AG04449 (cell line): ENCODE measurements at places on chromosomes 16 and 17.

DNA sequence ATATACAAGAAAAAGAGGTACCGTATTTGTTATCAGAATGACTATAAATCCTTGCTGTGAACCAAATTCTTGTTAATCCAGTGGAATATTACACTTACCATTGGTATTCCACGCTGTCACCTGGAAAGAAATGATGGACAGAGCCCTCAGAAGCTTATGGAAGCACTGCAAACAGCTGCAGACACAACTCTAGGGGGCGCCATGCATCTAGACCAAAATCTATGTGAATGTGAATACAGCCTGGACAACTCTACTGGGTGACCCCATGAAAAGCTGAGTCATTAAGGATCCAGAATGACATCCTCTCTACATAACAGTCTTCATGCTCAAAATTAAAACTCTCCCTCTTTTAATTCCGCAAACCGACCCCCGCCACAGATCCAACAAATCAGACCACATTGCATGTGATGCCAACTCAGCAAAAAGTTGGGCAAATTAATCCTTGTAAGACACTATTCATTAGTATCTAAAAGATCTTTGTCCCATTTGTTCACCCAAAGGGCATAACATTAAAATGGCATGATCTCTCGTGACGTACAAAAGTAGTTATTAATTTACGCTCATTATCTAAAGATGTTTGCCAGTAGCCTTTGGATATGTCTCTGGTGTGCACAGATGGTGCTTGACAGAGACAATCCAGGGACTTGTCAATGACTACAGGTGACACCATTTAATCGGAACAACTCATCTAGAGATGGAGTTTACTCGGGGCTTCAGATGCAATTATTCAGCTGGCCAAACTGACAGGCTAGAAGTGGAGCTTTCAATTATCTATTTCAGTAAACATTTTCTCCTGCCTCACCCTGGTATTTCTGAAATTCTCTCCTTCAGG, 552.7 kb upstream of the PSMD7 start:
- no peak for DNase-seq

GRCh38 chr17:42704837-42705494, 22.6 kb downstream of the CNTNAP1 start:
- no peak for DNase-seq

- no peak for DNase-seq
Observed at GRCh38 chr17:17075125-17075781, 33.0 kb downstream of the MPRIP start.

- DNase-seq, result no peak
Observed at GRCh38 chr16:57529391-57530103, 6.8 kb downstream of the CCDC102A start.

GRCh38 chr16:81837312-81837751, 58.2 kb downstream of the PLCG2 start:
- DNase-seq, result no peak

DNA sequence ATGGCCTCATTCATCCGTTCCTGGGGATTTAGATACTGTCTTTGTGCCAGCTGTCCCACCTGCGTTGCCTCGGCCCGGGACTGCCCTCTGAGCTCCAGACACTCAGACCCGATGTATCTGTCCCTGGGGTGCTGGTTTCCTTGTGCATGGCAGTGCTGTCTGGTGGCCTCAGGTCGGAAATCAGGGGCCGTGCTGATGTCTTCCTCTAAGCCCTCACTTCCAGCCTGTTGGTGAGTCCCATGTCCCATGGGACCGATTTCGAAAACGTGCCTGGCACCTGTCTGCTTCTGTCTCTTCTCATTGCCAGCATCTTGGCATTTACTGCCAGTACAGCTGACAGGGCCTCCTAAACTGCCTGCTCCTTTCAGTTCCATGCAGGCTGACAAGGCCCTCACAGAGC, 22.1 kb downstream of the NT5M start:
- DNase-seq, result no peak

GRCh38 chr16:9199311-9199710, 107.9 kb downstream of the HAPSTR1 start:
- DNase-seq, result no peak

DNA sequence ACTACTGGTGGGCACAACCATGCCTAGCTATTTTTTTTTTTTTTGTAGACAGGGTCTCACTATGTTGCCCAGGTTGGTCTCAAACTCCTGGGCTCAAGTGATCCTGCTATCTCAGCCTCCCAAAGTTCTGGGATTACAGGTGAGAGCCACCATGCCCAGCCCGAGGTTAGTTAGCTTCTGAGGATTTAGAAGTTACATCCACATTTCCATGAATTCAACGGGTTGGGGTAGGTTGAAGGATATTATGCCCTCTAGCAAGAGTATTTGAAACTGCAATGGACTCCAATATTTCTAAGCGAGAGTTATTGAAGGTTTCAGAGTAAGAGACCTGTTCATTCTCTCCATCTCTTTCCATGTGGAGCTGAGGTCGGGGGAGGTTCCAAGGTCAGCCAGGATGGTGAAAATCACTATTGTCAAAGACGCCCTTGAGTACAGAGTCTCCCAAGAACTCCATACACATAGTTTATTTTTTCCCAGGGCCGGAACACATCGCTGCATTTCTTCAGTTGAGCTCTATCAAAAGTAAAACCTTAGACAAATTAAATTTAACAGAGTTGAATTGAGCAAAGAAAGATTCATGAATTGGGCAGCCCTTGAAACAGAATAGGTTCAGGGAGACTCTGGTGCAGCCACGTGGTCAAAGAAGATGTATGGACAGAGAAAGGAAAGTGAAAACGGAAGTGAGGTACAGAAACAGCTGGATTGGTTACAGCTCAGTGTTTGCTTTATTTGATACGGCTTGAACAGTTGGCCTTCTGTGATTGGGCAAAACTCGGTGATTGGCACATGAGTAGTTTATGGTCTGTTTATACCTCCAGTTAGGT, 19.0 kb upstream of the ITPRIPL2 start:
- DNase-seq, result no peak

- DNase-seq, result no peak
Observed at GRCh38 chr17:76791053-76791980, 53.4 kb downstream of the MFSD11 start.

DNA sequence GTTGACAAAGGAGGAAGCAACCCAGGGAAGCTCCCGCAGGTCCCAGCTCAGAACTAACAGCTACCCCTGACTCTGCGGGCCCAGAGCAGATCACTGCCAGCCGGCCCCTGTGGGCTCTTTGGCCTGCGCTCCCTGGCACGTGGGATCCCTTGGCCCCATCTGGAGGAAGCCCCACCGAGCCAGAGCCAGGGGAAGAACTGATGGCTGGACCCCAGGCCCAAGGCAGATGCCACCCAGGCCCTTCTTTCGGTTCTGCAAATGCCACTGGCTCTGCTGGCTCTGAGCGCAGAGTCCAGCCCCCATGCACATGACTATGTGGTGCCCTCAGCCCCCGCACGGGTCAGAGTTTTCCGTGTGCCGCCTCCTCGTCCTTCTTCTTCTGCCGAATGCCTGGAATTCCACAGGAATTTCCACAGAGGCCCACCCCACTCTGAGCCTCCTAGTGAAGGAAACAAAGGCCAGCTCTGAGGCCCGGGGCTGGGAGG, 35.8 kb upstream of the SNN start:
- peak; percentile 57 for DNase-seq

DNA sequence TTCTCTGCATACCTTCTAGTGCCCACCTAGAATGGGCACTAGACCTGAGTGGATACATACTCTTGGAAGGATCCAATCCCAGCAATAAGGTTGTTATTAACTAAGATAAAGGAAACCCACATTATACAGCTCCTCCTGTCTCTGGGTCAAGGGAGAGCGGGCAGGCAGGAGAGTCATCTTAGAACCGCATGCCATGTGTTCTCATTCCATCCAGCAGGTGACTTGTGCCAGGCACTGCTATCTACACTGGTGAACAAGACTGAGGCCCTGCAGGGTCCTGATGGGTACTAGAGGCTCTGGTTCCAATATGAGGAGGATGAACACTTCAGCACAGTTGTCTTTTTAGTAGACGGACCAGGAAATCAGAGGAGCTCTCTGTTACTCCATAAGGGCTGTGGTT, 5.9 kb upstream of the CD300H start:
- DNase-seq, result no peak

- no peak for DNase-seq
Observed at GRCh38 chr17:2087597-2088211, 32.8 kb downstream of the HIC1 start.

DNA sequence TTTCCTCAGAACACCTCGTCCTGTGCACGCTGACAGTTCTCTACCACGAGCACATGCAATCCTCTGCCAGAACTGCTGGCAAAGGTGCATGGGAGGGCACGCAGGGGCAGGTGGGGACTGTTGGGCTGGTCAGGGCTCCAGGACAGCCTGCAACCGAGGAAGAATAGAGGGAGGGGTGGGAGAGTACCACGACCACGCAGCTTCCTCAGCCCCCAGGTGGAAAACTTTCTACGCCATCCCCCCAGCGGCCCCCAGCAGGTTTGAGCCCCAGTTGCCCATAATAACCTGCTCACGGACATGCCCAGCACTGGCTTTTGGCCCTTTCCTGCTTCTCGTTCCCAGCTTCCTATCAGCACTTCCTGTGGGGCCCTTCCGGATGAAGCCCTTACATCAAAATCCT, 199.3 kb downstream of the C16orf95 start:
- no peak for DNase-seq

GRCh38 chr16:75096656-75097055, 19.9 kb downstream of the LDHD start:
- DNase-seq, result no peak

- no peak for DNase-seq
Observed at GRCh38 chr16:53404959-53405358, 29.3 kb upstream of the RBL2 start.

GRCh38 chr17:73630531-73630930, 13.7 kb downstream of the SDK2 start:
- DNase-seq, result no peak

- DNase-seq, result no peak
Observed at GRCh38 chr16:84458606-84459532, 45.6 kb downstream of the MEAK7 start.

DNA sequence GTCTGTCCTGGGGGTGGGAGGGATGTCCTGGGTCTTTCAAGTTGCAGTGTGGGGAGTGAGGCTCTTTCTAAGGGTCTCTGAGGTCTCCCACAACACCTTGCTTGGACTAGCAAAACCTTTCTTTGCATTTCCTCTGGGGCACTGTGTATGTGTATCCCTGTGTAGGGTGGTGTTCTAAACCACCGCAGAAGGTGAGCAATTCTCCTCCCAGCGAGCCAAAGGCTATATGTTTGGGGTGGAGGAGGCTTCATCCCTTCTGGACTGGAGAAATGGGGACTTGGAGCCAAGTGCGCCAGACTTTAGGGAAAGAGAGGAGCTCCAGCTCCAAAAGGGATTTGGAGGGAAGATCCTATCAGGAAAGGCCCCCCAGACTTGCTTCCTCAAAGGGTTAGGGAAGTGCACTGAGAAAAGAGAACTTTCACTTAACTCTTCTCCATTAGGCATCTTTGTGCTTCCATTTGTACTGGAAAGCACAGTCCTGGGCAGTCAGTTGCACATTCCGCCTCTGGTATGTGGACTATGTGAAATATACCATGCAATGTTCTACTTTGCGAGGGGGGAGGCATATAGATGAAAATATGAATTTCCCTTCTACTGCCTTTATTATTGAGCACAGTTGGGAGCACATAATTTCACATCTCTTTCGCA, 18.9 kb upstream of the HOXB9 start:
- DNase-seq, result no peak

DNA sequence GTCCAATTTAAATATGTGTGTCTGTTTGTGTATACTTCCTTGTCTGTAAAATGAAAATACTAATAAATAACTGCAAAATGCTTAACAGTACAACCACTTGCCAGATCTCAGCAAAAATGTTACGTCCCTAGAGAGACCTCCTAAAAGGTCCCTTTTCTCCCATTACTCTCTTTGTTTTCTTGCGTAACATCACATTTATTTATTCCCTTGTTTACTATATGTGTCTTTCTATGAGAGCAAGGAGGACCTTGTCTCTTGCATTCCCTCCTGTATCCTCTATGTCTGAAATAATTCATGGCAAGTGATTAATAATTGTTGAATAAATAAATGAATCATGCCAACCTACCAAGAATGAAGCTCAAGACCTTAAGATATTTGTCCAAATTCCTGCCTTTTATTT, 1.9 kb downstream of the ACSM3 start:
- DNase-seq, result no peak

DNA sequence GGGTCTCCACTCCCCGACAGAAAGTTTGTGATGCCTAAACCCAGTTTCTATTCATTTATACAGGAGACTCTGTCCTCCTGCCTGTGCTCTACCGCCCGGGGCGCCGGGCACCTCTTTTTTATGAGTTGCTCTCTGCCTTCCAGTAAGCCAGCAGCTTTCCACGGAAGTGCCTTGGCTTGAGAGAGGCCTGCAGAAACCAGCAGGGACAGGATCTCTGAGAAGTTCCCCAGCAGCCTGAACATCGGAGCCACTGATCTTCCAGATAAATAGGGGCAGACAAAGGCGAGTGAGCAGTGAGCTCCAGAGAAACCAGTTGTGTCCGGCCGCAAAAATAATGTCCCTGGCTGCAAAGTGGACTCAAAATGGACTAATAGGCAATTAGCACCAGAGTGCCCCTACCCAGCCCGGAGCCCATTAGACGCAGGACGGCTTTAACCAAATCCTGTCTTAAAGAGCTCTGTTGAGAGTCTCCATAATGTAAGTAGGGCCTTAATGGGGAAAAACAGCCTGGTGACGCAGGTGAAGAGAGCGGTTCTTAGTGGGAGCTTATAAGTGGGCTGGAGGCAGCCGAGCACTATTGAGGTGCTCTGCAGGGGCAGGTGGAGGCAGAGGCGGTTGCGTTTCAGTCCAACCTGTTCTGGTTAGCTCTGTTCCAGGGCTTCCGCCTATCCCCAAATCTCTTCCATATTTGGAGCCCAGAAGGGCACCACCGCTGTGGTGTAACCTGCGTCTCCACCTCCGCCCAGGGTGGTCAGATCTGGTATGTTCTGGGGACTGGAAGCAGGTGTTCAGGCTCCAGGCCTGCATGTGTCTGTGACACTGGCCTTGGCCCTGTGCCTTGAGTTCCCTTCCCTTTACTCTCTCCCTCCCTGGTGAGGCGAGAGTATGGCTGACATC, 74.1 kb downstream of the NT5M start:
- no peak for DNase-seq

DNA sequence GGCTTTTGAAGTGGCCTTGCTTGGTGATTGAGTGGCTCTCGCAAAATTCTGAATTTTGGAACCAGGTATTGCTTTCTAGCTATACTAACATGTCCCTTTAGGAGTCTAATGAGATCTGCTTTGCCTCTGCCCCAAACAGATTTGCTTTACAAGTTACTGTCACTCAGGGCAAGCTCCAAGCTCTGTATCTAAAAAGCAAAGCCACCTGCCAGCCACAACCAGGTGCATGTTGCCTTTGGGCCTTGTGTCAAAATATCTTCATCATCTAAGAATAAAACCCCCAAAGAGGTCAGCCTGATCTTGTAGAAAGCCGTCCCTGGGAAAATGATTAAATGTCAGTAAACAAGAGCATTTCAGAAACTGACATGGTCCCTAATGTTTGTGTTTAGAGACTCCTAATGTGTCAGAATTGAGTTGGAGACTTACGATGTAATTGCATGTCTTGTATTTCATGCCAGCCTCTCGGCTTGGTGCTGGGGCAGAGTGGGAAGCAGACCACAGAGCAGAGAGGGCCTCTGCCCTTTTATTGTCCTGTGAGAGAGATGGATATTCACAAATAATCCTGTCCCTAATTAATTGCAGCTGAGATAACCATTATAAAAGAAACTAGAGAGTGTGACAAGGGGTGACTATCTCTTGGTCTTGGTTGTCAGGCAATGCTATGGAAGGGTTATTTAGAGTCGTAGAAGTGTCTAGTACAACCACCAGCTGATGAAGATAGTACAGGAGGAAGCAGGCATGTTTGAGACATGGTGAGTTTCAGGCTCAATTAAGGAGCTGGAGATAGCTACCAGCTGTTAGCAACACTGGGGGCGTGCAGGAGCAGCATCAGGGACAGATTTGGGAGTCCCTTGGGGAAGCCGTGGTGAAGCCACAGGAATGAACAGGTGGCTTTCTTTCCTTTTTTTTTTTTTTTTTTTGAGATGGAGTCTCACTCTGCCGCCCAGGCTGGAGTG, 90.7 kb downstream of the PITPNC1 start:
- DNase-seq, result no peak
